ENCODE measurements at places on chromosomes 2 and 18.

- DNase-seq = no peak
Measured at GRCh38 chr2:61354543-61355197, 116.2 kb downstream of the USP34 start.

- no peak for DNase-seq
Measured at GRCh38 chr2:227160164-227160563, 3.8 kb downstream of the COL4A4 start.

DNA sequence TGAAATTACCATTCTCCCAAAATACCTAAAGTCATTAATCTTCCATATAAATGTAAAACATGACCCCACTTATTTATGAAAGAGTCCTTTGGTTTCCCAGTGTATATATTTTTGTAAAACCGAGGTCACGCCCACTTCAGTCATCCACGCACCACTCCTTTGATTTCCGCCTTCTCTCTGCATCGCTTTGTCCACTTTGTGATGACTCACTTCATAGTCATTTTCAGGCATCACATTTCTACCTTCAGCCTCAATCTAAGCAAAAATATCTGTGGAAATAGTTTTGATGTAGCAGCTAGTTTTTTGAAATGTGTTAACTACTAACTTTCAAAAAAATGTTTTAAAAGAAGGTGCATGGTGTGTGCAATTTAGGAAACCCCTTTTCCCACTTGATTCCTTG, 793.5 kb upstream of the SOX11 start:
- DNase-seq = no peak

DNA sequence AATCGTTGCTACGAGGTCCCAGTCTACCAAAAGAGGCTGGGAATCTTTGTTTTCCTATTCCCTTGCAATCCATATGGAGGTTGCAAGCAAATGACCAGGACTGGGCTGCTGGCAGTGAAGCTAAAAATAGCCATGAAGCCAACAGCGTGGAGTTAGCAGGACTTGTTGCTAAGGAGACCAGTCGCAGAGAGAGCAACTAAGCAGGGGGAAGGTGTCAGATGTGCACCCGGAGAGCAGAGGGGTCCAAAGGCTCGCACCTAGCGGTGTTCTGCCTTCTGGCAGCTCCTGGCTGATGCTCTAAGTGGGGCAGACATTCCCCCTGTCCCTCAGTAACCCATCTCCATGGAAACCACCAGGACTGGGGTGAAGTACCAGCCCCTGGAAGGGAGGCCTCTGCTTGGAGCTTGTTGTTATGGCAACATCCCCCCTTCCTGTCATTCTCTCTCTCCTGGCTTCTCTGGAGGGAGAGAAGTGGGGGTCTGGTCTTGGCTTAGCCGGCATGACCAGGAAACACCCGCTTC, 84.6 kb downstream of the DNMT3A start:
- DNase-seq = peak; percentile 91

GRCh38 chr2:174343623-174344455, 9.1 kb downstream of the SP9 start:
- DNase-seq = peak; percentile 21

DNA sequence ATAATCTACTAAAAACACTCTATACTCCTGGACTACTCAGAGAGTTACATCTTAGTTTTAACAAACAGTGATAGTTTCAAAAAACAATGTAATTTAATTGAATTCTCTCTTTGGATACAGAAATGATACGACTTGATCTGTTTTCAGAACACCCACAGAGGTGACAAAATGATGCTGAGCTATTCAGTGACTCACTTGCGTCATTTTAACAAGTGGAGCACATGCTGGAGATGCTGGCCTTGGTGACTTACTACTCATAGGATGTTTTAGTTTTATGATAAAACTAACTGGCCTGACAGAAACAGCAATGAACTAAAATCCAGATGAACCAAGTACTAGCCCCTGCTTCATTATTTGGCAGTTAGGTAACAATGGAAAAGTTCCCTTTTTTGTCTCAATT, 101.3 kb upstream of the ITGB6 start:
- no peak for DNase-seq

DNA sequence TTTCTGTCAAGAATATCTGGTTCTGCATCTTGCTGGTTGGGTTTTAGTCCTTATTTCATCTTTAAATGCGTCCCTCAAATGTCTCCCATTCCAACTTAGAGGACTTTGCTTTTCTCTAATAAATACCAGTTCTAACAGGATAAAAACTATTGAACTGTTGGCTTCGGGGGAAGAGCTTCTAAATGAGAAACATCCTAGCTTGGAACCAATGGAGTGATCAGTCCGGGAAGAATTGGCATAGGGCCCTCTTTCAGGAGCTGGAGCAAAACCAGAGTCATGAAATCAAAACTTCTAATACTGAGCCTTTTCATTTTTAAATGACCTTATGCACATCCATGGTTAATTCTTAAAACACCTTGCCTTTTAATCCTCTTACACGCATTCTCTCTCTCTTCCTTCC, 401.6 kb upstream of the SMIM21 start:
- DNase-seq = no peak

DNA sequence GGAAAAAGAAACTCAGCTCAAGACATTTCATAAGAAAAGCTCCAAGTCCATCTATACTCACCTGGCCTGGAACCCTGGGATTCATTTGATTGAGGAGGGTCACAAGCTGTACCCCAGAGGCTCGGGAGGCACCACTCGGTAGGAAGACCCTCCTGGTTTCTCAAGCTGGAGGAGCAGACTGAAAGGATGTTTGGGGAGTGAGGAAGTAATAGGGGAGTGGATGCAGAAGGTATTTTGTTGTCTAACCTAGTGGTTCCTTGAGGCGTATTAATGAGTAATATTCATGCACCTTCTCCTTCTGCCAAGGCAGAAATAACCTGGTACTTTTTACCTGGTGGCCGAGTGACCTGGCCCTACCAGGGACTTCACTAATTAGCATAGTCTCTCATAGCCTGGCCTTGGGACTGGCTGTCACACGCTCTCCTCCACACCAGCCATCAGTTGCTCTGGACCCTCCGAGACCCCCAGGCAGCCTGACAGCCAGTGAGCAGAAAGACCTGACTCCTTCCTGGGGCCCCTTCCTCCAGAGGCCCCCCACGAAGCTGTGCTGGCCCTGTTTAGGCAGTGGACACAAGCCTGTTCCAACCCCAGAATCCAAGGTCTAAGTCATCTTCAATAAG, 161.4 kb downstream of the BCL2 start:
- DNase-seq = no peak

DNA sequence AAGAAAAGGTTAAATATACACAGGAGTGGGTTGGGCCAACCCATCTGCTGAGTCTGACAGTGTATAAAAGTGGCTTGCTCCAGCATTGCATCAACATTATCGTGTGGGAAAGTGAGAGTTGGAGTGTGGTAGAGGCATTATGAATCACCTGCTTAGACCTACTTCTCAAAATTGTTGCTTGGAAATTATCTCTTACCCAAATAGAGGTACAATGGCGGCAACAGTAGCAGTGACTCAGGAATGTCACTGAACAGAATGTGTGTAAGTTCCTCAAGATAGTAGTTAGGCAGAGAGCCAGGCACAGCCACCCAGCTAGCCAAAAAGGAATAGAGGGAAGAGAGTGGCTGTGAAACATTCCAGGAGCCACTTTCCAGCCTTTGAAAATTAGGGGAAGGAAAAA, 616.0 kb downstream of the NUP35 start:
- peak; percentile 61 for DNase-seq

DNA sequence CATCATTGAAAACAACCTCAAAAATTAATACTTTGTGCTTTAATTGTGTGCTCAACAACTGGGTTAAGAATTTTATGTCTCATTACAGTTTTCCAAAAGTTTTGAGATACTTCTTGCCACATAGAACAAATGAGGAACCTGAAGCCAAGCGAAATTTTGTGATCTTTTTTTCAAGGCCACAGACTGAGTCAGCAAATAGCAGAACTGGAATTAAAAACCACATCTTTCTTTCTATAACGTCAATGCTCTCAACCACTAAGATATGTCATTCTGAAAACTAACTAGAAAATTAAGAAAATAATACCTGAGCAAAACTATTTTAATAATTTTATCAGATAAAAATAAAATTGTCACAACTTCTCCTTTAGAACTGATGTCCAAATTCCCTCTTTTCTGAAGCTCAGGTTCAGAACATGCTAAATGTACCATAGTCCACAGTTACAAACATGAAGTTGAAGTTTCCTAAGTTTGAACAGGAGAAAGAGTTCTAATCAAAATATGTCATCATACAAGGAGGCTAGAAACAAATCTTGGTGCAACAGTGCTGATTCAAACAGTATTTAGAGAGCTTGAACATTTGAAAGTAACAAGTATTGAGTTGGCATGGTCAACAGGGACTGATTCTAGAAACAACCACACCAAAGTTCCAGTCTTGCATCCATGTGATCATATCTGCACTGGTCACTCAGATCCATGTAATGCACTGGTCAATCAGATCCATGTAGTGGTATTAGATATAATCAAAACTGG, 27.6 kb upstream of the CALCRL start:
- no peak for DNase-seq

DNA sequence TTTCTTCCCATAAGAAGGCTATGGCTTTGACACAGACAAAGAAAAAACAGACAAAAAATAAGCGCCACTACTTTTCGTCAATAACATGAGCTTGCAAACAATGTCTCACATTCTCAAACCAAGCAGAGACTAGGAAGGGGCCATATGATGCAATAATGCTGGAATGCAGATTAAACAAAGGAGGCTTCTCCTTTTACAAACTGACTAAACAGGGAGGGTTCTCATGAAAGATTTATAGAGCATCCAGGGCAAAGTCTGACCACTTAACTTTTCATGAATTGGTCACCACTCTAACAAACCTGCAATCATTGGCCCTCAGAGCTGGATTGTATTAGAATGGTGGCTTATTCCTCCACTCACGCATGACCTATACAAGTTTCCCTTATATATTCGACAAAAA, 663.3 kb upstream of the CHAC2 start:
- peak; percentile 2 for DNase-seq

DNA sequence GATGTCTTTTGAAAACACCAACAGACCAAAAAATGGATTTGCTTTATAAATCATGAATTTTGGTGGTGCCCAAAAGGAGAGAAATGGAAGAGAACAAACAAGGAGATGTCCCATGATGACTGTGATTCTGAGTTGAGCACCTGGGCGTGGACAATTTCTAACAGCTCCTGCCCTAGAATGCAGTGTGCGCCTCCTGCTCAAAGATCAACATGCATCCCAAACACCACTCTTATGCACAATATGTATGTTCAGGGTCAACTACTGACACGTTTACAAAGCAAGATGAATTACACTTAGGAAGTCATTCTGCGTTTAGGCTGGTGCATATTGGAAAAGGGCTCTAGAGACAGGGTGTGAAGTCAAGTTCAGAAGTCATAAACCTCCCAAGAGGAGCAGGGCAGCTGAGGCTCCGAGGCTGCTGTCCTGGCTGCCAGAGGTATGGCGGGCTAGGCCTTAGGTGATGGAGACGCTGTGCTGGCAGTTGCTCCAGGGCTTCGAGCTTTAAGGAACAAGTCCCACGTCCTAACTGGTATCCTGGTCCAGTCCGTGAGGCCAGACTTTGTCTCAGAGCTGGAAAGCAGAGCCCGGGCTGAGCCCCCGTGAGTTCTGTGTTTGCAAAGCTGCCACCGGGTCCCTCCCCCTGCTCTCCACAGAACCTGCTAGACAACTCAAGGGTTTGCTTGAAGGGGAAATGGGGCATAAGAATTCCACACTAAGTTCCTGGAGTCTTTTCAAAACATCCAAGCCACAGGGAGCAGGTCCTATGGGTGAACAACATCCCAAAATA, 74.0 kb downstream of the ZNF516 start:
- DNase-seq = peak; percentile 42

- no peak for DNase-seq
Measured at GRCh38 chr2:40716879-40717278, 265.0 kb upstream of the SLC8A1 start.

DNA sequence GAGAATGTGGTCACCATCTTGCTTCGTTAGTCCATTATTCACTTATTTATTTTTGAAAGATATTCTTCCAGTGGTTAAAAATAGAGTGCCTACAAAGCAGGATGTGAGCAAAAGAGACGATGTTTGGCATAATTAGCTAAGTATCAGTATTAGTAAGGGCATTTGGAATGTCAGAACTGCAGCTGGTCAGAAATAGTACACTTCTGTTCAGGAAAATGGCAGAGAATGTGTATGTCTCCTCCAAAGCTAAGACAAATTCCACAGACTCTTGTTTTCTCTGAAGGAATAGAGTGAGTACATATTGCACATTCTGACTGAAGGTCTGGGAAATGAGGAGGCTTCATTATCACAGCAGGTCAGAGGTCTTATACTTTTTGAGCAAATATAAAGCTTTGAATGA, 209.0 kb downstream of the L3MBTL4 start:
- no peak for DNase-seq

DNA sequence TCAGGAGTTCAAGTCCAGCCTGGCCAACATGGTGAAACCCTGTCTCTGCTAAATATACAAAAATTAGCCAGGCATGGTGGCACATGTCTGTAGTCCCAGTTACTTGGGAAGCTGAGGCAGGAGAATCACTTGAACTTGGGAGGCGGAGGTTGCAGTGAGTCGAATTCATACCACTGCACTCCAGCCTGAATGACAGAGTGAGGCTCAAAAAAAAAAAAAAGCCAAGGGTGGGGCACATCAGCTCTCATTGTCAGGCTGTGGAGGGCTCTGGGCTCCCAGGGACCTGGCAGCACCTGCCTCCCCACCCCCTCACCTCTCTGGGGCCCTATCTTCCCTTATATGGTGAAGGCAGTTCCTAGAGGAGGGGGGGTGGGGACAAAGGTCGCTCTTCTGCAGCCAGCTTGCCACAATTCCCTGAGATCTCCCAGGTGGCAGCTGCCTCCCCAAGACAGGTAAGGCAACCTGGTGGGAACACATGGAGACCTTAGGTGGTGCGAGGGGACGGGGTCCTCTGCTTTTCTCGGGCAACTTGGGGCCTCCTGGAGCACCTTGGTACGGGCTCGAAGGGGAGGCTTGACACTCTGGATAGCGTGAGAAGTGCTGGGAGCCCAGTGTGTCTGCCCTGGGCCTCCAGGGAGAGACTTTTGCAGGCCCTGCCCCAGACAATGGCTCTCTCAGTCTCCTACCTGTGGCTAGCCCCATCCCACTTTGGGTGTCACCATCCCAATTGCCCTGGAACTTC, at the start of gene VIL1:
Gene VIL1 (plus strand): TSS at position 407 of the 742 bp plus-strand sequence. CDS start 4,656 bp downstream, outside the sequence.
- DNase-seq = no peak

DNA sequence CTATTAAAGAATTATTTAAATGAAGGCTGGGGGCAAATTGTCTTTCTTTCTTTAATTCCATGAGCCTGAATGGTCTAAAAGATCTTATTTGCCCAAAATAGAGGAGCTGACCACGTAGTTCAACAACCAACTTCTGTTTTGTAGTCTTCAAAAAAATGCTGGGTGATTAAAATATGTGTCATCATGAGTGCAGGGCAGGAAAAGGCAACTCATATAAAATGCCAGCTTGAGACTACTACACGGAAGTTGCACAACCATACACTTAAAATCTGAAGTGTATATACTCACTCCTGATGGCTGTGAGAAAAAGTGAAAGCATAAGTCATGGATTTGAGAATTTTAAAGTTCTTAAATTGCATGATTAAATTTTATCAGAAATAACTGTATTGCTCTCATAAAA, 210.9 kb downstream of the DYM start:
- no peak for DNase-seq

DNA sequence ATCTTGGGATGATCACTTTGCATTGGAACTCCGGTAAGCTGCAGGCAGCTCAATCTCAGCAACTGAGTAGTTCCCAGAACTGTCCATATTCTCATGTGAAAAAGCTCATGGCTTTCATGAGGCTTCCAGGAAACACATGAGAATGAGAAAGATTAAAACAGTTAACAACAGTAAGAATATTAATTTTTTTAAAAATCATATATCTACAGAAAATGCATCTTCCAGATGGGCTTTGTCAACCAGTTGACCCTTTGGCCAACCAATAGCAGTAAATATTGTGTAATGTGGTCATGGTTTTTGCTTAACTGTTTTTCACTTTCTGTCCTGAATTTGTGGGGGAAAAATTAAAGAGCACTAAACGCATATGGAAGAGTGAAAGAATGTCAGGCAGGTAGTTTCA, 131.2 kb upstream of the CCDC195 start:
- DNase-seq = peak; percentile 58

Data from stomach (tissue), 19 donors.